ENCODE measurements at places on chromosomes 7 and 10.

DNA sequence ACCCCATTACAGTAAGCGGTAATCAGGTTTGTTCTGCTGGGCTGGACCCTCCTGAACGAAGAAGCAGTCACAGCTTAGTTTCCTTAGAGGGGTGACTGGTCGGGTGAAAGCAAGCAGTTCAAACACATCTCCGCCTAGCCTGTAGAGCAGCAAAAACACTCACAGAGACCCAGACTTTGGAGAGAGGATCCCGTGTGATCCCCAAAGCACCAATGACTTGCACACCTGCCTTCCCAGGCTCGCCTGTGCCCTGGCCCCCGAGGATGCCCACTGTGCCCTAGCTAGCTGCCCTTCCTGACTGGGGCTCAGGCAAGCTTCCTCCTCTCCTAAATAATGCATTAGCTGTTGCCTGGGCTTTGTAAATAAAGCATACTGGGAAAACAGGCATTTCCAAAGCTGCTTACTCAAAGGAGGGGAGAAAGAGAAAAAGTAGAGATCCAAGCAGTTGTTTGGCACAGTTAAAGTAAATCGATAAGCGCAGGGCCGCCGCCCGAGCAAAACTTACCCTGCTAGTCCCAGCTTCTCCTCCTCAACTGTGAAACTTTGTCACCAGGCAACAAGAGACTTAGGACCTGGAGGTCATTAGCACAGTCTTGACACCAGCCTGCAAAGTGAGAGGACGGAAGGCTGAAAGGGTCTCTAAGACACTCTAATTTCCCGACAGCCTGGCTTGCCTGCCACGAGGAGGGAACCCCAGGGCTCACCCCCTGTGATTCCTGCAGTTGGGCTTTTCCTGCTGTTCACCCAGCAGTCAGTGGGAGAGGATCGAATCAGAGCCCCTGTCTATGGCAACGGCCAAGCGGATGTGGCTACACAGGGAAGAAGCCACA is 4.8 kb downstream of the LRRC18 start:
- DNase-seq = no peak

DNA sequence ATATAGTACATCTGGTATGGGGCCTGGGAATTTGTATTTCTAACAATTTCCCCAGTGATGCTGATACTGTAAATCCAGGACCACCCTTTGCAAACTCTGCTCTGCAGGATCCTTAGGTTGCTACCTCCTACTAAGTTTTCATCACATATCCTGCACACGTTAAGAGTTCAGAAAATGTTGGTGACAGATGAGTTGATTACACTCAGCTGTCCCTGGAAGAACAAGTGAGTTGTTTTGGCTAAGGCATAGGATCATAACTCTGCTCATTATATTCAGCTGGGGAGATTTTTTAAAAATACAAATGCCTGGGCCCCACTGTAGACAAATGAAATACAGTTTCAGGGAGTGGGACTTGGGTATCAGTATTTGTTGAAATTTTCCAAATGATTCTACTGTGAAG is 274.6 kb upstream of the HABP2 start:
- DNase-seq = no peak

DNA sequence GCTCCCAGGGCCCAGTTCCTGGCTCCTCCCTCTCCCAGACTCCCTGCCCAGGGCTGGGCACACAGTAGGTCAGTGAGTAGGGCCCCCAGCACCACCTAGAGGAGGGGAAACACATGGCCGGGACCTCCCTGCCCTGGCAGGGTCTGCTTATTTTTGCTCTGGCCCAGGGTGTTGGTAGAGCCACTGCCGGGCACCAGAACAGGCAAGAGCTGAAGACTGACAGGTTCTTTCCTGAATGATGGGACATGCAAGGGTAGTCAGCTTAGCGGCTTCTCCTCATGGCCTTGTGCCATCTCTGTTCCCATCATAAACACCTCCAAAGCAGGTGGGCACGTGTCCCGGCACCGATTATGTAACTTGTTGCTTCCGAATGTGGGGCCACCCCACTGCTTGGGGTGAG is 86.5 kb downstream of the NEURL1 start:
- no peak for DNase-seq

DNA sequence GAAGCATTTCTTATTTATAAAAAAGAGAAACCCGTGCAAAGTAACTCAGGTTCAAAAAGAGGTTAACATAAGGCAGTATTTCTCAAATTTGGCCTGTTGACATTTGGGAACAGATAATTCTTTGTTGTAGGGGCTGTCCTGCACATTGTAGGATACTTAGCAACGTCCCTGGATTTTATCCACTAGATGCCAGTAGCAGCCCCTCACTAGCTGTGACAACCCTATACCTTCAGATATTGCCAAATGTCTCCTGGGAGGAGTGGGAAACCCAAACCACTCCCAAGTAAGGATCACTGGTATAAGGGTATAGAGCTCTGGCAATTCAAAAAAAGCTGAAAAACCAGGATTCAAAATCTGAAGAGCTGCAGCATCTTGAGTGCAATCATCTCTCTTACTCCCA is 202.3 kb upstream of the PRKCQ start:
- DNase-seq = no peak

GRCh38 chr7:79063019-79063698 is 390.3 kb downstream of the MAGI2 start:
- DNase-seq = no peak

DNA sequence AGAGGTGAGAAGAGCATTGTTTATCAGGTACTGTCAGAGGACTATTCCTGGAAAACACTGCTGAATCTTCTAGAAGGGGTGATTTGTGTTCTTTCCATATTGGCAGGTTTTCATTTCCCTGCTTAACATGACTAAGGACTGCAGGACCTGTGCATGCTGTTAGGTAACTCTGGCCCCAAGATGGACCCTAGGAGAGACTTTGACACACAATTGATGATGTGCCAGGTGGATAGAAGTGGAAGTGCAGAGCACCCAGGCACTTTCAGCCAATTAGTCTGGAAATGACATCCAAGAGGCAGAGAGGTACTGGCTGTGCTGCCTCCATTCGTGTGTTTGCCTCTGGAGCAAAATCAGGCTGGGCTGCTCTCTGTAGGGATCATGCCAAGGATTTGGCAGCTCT is 496.3 kb upstream of the GALNT17 start:
- DNase-seq = no peak

GRCh38 chr10:18681366-18681765 is 22.1 kb downstream of the ARL5B start:
- DNase-seq = no peak

DNA sequence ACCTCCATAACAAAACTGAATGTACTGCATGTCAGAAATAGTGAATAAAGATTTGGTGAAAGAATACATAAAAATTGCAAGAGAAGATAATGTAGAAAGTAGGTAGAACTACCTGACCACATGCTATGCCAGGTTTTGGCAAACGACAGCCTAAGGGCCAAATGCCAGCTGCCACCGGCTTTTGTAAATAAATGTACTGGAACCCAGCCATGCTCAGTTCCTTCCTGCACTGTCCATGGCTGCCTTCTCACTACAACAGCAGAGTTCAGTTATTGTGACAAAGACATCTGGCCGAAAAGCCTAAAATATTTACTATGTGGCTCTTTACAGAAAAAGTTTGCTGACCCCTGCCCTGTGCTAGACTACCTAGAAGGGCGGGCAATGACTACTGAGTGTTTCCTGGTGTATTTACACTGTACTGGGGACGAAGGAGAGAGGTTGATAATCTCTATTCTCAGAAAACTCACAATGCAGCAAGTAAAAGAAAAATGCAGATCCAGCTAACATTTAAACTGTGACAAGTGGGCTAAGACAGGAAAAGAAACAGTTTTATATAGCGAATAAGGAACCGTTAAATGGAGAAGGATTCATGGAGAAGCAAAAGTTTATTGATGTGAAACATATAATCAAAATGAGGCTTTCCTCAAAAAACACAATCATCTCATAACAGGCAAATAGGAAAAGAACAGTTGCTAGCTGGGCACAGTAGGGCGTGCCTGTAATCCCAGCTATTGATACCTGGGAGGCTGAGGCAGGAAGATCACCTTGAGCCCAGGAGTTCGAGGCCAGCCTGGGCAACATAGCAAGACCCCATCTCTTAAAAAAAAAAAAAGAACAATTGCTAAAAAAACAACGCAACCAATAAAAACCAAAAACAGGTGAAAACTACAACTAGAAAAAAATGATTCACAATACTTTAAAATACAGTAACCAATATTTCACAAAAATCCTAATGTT is 13.7 kb downstream of the KIN start:
- DNase-seq = no peak

DNA sequence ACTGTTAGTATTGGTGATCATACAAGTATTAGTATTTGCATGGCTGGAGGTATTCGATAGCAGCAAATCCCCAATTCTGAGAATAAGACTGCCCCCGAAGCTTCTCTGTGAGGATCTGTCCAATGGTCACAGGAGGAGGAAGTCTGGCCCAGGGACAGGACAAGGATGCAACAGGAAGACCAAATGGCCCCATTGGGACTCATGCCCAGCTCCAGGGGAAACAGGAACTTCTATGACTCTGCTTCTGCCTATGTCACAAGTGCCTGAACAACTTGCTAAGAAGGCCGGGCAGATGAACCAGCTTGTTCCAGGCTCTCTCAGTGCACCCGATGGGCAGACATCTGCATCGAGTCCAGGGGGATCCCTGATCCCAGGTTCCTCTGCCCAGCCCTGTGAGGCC is 172.0 kb upstream of the GRB10 start:
- no peak for DNase-seq

GRCh38 chr10:78931321-78932053 is 137.3 kb upstream of the ZMIZ1 start:
- DNase-seq = no peak

Measured in stimulated activated CD8-positive, alpha-beta memory T cell treated with anti-CD3 and anti-CD28 coated beads, Interleukin-4, amount 100 ng/mL, for 1 hour (primary cell).